ENCODE measurements at places on chromosomes 6 and 20.

GRCh38 chr6:119273272-119274196 lies 76.0 kb downstream of the MAN1A1 start:
- DNase-seq: peak; percentile 74

DNA sequence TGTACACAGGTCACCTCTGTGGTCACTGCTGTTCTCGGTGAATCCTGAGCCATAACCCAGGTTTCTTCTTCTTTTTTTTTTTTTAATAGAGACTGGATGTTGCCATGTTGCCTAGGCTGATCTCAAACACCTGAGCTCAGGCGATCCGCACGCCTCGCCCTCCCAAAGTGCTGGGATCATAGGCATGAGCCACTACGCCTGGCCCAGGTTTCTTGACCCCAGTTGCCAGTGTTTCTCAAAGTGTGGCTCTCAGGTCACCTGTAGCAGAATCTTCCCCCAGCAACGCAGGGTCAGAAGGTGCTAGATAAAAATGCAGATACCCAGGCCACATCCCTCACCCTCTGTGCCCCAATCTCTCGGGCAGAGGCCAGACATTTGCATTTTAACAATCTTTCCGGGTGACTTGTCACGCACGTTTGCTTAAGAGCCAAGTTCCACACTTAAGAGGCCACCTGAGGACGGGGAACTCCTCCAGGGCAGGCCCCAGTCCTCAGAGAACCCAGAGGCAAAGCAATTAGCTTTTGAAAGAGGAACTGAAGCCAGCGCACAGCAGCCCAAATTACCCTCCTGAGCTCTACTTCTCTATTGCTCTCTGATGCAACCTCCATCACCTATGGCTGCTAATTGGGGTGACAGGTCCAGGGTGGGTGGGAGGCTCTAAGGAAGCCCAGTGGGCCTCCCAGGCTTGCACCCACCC lies 81.8 kb downstream of the NFATC2 start:
- DNase-seq: no peak

DNA sequence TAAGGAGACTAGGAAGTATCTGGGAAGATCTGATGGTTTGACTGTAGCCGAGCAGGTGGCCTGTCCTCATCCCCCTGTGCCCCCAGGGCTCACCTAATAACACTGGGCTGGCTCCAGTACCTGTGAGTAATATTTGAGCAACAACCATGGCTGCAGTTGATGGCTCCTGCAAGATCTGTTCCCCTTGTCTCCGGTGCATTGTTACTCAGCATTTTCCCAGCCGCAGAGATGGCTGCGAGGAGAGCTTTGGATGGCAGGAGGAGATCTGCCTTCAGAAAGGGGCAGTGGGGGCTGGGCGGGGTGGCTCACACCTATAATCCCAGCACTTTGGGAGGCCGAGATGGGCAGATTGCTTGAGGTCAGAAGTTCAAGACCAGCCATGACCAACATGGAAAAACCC lies 39.3 kb downstream of the PTK7 start:
- DNase-seq: no peak

- no peak for DNase-seq
Measured at GRCh38 chr6:41783106-41783780, 2.7 kb downstream of the PRICKLE4 start.

DNA sequence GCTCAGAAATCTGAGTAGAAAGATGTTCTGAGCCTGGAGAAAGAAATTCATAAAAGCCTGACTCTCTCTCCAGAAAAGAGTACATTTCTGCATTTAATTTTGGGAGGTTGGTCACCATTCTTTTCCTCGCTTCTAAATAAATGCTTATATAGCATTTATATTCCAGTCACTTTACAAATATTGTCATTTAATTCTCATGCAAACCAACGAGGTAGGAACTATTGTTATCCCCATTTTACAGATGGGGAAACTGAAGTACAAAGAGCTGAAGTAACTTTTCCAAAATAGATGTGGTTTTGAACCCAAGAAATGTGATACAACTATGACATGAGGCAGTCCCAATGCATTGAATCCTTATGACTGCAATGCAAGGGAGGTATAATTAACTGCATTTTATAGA lies 4.5 kb upstream of the TRIB3 start:
- no peak for DNase-seq

- no peak for DNase-seq
Measured at GRCh38 chr6:40347571-40348011, 239.6 kb downstream of the LRFN2 start.

DNA sequence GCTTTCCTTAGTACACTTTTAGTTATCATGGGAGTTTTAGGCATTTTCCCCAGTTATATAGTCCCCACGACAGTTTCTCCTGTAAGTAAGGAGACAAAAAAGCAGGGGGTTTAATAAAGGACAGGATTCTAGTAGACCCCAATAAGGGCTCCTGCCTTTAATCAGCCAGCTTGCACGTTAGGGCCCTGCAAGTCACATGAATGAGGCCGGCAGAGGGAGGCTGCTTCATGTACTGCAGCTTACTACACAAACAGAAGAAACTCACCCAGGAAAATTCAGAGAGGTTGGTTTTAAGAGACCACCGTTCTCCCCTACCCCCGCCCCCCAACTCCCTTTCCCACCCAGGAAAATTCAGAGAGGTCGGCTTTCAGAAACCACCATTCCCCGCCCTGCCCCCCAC lies 229.7 kb upstream of the MOCS1 start:
- DNase-seq: no peak

GRCh38 chr20:8808202-8808535 lies 260.7 kb upstream of the PLCB4 start:
- DNase-seq: no peak

DNA sequence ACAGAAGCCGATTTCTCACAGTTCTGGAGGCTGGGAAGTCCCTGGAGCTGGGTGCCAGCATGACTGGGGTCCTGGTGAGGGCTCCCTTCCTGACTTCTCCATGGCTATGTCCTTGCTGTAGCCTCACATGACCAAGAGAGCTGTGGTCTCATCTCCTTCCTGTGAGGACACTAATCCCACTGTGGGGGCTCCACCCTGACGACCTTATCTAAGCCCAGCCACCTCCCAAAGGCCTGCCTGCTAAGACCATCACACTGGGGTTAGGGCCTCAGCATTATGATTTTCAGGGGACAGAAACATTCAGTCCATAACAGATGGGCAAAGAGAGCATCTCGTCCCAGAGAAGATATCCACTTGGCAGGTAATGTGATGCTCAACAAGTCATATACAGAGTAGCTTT lies 16.8 kb downstream of the RPP40 start:
- DNase-seq: no peak

- DNase-seq: peak; percentile 79
Measured at GRCh38 chr6:54010340-54011276, 100.6 kb upstream of the MLIP start.

DNA sequence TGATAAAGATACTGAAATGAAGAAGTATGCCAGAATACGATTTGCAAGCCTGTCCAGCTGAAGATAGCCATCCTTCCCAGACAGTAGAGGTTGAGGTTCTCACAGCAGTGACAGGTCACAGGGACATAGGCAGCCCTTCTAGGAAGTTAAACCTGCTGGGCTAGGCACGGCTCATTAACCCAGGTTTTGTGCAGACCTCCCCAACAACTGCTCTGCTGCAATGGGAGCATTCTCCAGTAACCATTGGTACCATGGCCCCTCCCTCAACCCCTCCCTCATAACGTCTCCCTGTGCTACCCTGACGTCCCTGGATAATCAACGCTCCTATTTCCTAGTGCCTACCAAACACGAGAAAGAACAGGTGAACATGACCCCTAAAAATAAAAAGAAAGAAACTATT lies 15.8 kb downstream of the ID4 start:
- DNase-seq: no peak

GRCh38 chr20:34363465-34364222 lies 571 bp downstream of the ITCH start:
- peak; percentile 64 for DNase-seq

GRCh38 chr6:17281100-17281496 lies at the start of gene RBM24:
RBM24 (plus strand) TSS chr6:17281361; CDS start chr6:17281582, 221 bp downstream.
- DNase-seq: peak; percentile 73

- no peak for DNase-seq
Measured at GRCh38 chr6:120935908-120936307, 398.4 kb downstream of the TBC1D32 start.

- no peak for DNase-seq
Measured at GRCh38 chr6:28693751-28694443, 168.2 kb downstream of the GPX5 start.

DNA sequence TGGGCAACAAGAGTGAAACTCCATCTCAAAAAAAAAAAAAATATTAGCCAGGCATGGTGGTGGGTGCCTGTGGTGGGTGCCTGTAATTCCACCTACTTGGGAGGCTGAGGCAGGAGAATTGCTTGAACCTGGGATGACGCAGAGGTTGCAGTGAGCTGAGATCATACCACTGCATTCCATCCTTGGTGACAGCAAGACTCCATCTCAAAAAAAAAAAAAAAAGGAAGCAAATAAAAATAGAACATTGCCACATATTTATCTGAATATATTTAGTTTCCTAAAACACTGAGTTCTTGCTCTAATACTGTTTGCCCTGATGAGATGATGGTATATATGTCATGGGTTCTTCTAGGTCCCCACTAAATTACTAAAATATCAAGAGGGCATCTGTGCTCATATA lies 28.4 kb downstream of the CASP8AP2 start:
- no peak for DNase-seq

DNA sequence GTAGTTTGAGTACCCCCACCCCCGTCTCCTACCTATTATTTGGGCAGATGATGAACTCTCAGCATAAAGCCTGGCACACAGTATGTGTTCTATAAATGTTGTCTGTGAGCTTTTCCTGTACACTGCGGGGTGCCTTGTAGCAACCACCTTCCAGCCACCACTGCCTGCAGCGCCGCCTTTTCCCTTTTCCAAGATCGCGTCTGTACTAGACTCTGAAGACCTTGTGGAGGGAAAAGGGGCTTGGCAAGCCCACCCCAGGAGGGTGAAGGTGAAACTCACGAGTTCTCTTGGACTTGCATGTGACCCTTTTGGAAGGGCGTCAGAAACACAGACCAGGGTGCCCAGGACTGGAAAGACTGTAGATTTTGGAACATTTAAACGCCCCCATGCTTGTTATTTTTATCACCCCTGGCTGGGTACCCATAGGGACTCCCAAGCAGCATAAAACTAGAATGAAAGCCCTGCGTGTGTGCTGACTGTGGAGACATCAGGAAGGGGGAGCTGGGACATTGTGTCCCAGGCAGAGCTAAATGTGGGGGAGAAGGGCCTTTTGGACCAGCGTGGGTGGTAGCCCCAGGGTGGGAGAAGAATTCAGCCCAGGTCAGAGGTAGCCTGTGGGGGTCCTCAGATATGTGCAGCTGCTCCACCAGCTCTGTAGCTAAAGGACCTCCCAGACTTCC lies 8.3 kb downstream of the BAK1 start:
- peak; percentile 15 for DNase-seq

DNA sequence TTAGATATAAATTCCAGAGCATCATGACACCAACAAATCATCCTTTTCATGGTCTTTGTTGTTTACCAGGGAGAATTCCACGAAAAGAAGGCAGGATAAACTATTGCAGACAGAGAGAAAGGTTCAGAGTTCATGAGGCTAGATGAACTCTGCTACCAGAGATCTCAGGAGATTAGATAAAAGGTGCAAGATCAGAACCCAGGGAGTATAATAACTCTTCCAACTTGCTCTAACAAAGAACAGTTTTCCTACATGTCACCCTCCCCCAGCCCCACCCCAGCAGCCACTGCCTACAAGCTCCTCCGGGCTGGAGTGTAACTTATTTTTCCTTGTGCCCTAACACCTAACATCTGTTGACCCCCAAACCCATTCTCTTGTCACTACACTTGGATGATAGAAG lies 13.9 kb upstream of the CITED2 start:
- no peak for DNase-seq

DNA sequence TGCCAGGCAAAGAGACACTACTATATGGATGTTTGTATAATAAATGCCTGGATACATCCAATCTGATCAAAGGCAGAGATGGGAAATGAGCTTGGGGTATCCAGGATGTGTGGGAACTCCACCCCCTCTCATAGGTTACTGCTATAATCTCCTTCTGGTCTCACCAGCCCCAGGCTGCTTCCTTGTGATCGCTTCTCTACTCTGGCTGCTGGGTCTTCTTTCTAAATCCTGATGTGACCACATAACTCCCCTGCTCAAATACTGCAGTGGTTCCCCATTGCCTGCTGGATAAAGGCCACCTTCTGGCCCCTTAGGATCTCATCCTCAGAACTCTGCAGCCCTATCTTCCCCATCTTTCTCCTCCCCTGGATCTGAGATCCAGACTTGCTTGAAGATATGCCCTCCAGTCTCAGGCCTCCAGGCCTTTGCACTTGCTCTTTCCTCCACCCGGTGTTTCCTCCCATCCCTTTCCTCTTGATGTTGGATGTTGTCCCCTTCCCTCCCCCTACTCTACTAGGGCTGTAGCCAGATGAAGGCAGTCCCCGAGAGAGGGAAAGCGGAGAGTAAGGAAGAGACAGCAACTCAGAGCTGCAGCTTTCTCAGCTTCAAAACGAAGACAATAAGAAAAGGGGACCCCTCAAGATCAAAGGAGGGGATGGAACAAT lies 828 bp upstream of the XKR7 start:
- no peak for DNase-seq

DNA sequence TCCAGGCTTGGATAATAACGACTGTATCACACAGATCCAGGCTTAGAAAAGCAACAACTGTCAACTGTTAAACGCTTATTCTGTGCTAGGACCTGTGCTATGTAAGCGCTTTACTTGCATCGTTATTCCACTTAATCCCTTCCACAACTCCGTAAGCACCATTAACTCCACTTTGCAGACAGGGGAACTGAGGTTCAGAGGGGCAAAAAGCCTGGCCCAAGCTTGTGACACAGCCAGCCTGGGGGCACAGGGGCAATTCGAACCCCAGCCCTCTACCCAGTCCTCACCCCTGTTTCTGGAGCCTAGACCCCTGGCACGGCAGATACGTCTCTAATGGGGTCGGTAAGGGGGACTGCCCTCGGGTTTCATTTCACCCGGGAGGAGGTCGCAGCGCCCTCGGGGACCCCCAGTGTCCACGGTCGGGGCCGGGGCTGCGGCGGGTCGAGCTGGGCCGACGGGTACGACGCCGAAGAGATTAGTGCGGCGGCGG lies 411 bp downstream of the DSN1 start:
- peak; percentile 24 for DNase-seq

DNA sequence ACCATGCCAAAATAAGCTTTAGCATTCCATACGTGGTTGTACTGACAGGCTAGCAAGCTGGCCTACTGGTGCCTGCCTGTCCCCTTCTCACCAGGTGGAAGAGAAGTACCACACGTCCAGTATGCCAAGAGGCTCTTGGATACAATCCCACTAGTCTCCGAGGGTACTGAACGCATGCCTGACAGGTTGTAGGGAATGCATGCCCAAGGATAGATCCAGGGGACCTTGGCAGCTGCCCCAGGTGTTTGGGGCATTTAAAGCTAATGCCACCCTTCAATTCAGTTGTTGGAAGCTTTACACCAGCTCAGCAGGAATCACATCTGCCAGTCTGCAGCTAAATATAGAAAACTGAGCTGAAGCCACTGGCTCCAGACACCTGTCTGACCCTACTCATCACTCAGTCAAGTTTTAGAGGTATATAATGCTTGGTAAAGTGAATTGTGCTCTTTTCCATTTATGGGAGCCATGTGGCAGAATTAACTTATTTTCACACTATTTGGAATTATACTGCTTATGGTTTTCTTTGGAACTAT lies 4.9 kb downstream of the TUBB2B start:
- DNase-seq: no peak

GRCh38 chr20:33091147-33091546 lies 11.7 kb downstream of the BPIFB4 start:
- DNase-seq: no peak

GRCh38 chr6:131683479-131683878 lies 17.7 kb downstream of the OR2A4 start:
- no peak for DNase-seq

Measured in choroid plexus epithelial cell (primary cell).